Naive B cell (primary cell): ENCODE measurements at places on chromosomes 3 and 15.

DNA sequence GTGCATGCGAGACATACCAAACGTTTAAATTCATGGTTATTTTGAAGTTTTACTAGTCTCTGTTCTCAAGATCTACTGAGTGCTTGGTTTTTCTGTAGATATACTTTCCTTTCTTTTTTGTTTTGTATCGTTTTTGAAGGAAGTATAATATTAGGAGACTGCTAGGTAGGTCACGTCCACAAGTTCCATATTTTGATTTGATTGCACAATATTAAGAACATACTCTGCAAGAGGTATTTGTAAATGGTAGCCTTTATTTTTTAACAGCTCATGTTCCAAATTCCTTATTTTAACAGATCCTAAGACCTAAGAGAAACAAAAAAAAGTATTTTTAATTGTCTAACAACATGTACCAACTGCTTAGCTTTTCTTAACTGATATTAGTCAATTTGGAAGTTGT is 156.7 kb downstream of the SERPINI1 start:
- no peak for DNase-seq

GRCh38 chr3:173708191-173708590 is 310.6 kb downstream of the NLGN1 start:
- DNase-seq = no peak

GRCh38 chr15:65881766-65882434 is 12.6 kb downstream of the RAB11A start:
- no peak for DNase-seq

DNA sequence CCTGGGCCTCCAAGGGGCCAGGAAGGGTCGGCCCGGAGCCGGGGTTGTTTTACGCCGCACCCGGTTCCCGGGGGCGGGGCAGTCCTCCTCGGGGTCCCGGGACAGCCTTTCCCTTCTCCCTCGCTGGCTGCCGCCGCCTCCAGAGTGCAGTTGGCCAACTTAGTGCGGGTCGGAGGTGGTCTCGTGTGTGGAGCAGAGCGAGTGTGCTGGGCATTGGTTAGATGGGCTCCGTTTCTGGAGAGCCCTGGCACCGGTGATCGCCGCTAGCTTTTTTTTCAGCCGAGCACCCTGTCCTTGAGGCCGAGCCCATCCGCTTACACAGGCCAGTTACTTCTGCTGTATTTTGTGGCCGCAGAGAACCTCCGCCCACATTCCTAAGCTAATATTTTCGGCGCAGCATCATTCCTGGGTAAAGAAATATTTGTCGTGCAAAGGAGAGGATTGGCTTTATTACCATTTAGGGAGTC is 585 bp downstream of the KIF23 start:
- peak; percentile 2 for DNase-seq

DNA sequence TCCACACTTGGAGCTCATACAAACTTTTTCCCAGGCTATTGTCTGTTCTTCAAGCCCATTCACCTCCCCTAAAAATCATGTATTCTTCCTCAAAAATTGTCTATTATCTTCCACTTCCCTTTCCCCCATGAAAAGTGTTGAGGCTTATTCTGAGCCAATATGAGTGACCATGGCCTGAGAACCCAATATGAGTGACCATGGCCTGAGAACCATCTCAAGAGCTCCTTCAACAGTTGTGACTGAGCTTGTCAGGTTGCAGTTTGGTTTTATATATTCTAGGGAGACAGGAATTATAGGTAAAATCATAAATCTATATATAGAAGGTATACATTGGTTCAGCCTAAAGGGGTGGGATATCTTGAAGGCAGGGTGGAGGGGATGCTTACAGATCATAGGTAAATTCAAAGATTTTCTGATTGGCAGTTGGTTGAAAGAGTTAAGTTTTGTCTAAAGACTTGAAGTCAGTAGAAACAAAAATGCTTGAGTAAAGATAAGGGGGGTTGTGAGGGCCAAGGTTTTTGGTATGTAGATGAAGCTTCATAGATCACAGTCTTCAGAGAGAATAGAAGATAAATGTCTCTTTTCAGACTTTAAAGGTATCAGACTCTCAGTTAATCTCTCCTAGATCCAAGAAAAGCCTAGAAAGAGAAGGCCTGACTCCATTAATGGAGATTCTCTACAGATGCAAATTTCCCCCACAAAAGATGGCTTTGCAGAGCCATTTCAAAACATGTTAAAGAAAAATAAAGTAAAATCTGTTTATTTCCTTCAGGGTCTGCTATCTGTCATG is 95.8 kb downstream of the TGFBR2 start:
- no peak for DNase-seq

GRCh38 chr3:100429187-100429716 is 27.9 kb downstream of the LNP1 start:
- no peak for DNase-seq

GRCh38 chr15:27854601-27855000 is 244.5 kb downstream of the OCA2 start:
- DNase-seq = no peak

GRCh38 chr15:76380249-76380648 is 43.7 kb downstream of the ISL2 start:
- no peak for DNase-seq

GRCh38 chr15:79898369-79898768 is 1.6 kb upstream of the MTHFS start:
- DNase-seq = no peak

DNA sequence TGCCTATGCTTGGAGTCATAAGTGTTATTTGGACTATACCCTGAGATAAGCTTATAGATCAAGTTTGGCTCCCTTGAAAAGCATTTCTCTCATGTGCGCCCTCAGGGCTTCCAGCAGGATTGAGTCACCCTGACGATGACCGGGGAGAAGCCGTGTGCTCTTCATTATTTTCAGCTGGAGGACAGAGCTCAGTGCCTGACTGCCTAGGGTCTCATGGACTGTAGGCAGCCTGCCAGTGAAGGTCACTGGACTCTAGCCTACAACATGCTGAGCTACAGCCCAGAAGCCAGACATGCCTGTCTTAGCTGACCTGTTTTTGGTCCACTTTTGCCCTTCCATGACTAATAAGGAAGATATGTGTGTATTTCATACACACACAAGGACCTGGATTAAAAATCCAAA is 31.6 kb upstream of the NUDT16 start:
- no peak for DNase-seq

GRCh38 chr3:105614288-105615030 is 247.8 kb downstream of the ALCAM start:
- DNase-seq = no peak

- DNase-seq = no peak
Measured at GRCh38 chr3:133535971-133536881, 37.3 kb upstream of the CDV3 start.

- no peak for DNase-seq
Measured at GRCh38 chr3:29335943-29336342, 55.1 kb downstream of the RBMS3 start.

DNA sequence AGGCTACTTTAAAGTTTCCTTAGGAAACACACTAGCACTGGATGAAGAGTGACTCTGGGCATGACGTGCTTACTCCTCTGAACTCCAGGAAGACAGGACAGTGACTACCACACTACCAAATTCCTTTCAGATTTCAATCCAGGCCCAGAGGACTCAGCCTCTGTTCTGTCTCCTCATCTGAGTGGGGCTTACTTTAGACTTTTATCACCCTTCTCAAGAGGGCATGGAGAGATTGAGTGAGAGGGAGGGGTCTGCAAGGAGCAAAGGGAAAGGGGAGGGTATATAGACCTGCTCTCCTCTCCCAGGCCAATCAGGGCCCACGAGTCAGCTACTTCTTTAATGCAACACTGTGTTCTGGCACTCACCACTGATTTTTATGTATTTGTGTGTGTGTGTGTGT is 29.4 kb upstream of the RSL24D1 start:
- DNase-seq = no peak

GRCh38 chr3:12822725-12823373 is 18.5 kb downstream of the RPL32 start:
- no peak for DNase-seq

GRCh38 chr3:124336067-124336656 is 344.2 kb upstream of the ROPN1 start:
- no peak for DNase-seq

GRCh38 chr3:175383813-175384212 is 524.7 kb downstream of the NAALADL2 start:
- no peak for DNase-seq

DNA sequence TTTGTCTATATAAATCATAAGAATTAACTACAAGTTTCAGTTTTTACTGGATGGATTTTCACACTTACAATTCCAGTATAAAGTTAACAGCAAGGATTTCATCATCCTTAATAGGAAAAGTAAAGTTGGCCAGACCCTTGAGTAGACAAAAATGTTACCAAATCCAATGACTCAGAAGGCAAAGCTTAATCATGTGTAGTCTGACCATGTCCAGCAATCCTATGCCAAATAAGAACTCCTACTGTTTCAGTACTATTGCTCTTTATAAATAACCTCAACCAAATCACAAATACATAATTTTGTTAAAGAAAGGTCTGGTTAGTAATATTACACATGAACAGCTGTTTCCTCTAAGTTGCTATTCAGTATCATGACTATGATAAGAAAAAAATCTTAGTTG is 35.0 kb downstream of the PLOD2 start:
- DNase-seq = no peak

DNA sequence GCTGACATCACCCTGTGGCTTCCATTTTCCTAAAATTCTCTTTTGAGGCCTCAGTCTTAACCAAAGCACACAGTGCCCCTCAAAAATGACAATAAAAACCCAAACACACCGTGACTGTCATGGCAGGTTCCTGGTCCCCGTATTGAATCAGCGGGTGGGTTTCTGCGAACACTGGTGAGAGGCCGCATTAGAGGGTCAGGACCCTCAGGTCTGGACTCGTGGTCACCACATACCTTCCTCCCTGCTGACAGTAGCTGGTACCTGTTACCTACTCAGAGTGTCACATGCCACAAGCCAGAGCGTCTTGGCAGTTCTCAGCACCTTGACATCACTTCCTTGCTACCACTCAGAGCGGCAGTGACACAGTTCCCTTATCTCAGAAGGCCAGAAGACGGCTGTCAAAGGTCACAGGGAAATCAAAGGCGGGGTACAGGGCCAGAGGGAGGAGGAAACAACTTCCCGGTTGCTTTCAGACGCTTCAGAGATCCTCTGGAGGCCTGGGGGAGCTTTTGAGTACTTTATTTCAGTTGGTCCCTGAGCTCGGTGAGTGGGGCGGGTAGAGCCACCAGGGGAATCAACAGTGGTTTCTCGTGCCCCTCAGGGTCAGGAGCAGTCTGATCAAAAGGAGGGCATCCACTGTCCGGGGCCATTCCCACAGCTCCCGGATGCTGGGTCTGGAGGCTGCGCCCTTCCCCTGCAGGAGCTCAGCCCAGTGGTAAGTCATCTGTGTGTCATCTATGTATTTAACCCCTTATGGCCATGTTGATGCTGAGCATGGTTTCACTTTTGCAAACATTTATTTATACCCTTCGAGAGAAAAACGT is at the start of the genes CCR5AS and CCRL2:
TSS of gene CCR5AS (minus strand) at position 279 of the 824 bp plus-strand sequence.
TSS of gene CCRL2 (plus strand) at position 472 of the 824 bp plus-strand sequence. CDS start 821 bp downstream, outside the sequence.
- peak; percentile 33 for DNase-seq

GRCh38 chr3:71461114-71461513 is 122.4 kb downstream of the FOXP1 start:
- no peak for DNase-seq

DNA sequence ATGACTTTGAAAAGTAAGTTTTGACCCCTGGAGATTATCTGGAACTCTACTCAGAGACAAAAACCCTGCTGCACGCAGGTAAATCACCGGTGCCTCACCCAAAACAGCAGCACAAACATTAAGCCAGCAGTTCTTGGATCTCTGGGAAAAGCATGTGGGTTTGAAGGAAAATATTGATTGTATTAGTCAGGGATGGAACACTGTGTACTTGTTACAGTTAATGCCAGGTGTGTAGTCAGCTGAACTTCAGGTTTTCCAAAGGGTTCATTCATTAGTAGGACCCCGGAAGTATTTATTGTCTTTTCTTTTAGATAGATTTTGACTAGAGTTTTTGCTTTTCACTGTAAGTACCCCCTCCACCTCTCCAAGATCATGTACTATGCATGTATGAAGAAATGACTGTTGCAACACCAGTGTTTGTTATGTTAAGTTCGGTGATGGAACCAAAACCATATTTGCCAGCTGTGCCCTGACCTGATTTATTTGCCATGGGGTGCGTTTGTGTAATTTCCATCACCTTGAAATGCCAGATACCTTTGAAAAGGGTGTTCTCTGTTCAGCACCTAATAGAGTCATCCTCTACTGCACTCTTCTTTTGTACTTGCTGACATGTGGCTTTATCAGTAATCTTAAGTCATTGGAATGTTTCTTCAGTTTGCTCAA is 14.5 kb downstream of the ARHGEF26 start:
- no peak for DNase-seq

GRCh38 chr3:115359536-115359935 is 212.4 kb upstream of the ZBTB20 start:
- no peak for DNase-seq

GRCh38 chr15:91142106-91142744 is 42.2 kb downstream of the SV2B start:
- DNase-seq = no peak

DNA sequence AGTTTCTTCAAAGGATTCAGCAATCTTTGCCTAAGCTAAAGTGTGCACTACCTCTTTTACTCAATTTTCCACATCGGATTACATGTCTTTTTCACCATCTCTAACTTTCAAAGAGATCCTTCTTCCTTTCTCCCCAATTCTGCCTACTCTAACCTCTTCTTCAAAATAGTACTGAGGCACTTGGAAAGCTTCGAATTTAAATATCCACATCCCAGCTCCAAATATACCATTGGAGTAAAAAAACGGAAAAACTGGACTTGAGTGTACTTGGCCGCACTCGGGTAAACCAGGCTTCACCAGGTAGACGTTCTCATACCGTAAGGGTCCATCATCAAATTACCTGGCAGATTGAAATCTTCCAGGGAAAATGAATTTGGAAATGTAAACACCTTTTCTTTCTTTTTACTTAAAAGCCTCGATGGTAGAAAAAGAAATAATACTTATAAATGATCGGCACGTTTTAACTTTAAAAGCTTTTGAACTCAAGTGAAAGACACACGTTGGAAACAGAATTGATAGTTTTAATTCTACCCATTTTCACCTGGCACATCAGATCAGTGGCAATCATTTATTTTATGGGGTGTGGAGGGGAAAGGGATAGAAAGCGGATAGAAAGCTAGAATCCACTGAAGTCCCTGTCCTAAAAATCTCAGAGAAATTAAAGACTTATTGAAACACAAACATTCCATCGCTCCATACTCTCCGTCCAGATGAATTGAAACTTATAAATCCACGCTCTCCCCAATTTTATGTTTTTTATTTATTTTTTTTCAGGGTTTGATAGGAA is 8.2 kb upstream of the MEIS2 start:
- no peak for DNase-seq

- no peak for DNase-seq
Measured at GRCh38 chr3:146092230-146092629, 68.8 kb downstream of the PLOD2 start.

GRCh38 chr3:53342353-53342752 is 5.0 kb downstream of the DCP1A start:
- no peak for DNase-seq

DNA sequence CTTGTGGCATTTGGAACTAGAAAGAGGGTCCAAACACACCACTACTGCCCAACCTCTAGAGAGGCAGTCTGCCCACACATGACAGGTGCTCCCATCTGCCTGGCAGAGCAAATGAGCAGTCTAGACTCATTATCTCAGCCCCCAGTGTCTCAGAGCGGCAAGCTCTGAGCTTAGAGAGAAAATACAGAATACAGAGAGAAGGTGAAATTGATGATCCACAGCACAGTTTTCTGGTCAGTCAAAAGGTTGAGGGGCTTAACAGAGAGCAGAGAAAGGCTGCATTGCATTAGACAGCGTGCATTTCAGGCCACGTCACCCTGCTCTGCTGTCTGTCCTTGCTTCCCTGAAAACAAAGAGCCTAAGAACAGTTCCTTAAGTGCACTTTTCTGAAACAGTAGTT is 135.1 kb downstream of the KCNMB2 start:
- DNase-seq = no peak

GRCh38 chr3:188298585-188298984 is 144.6 kb downstream of the LPP start:
- no peak for DNase-seq

- DNase-seq = peak; percentile 35
Measured at GRCh38 chr3:184756151-184757021, 44.5 kb upstream of the MAGEF1 start.
